ENCODE measurements at places on chromosomes 16 and 17.

DNA sequence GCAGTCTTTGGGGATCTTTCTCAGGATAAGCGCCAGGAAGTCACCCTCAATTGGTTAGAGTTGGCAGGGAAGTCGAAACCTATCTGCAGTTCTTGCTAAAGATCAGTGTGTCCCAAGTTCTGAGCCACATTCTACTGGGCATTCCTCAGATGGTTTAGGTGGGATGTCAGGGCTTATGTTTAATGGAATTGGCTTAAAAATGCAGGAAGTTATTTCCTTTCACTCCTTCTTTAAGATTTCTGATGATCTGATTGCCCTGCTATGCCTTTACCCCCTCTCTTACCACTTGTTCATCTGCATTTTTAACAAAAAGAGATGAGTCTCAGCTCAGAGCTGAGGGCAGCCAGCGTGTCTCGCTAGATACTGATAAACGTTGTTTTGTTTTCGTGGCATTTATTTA lies 30.8 kb downstream of the FOXL1 start:
- DNase-seq = no peak

- peak; percentile 94 for DNase-seq
Observed at GRCh38 chr17:4899341-4900230, at the start of gene C17orf107. TSS of gene C17orf107 (plus strand) at chr17:4899536. CDS start at chr17:4899763, 227 bp downstream.

DNA sequence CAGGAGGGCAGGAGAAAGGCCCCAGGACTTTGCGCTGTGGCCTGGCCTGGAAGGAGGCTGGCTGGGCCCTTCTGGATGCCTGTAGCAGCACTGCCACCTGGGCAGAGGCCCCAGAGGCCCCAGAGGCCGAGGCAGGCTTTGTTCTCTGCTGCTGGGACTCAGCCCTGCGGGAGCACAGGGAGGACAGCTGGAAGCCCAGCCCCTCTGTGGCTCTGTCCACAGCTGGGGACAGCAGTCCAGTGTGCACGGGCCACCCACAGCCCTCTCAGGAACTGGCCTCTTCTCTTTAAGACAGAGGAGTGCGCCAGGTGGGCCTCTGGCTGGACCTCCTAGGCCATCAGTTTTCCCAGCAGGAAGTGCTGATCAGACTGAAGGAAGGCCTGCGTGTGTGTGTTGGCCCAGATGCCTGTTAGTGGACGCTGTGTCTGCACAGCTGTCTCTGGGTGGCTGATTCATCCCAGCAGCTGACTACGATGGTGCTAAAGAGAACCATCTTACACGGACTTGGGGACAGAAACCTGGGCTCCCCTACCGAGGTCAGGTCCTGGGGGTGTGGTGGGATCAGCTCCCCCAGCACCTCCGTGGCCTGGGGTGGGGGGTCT lies 26.9 kb upstream of the ZNF750 start:
- DNase-seq = no peak

DNA sequence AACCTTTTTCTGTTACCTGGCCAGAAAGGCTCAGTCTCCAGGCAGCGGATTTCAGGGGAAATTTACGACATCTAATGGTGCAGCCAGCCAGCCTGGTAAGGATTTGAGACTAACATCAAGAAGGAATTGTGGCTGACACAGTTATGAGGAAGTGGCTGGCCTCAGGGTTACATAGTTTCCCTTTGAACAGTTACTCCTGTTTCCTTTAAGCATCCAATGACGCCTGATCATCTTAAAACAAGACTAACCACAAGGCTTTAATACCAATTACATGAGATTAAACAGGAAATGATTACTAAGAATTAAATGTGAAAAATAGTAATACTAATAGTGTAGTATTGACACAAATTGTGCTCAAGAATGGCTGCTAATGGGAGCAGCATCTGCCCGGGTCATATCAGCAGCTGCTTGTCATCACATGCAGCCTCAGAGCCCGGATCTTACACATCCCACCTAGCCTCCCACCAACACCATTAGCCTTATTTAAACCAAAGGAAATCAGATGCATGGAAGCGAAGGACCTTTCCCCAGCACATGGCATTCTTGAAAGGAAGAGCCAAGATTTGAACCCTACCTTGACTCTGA lies 431.8 kb downstream of the PMP22 start:
- DNase-seq = no peak

DNA sequence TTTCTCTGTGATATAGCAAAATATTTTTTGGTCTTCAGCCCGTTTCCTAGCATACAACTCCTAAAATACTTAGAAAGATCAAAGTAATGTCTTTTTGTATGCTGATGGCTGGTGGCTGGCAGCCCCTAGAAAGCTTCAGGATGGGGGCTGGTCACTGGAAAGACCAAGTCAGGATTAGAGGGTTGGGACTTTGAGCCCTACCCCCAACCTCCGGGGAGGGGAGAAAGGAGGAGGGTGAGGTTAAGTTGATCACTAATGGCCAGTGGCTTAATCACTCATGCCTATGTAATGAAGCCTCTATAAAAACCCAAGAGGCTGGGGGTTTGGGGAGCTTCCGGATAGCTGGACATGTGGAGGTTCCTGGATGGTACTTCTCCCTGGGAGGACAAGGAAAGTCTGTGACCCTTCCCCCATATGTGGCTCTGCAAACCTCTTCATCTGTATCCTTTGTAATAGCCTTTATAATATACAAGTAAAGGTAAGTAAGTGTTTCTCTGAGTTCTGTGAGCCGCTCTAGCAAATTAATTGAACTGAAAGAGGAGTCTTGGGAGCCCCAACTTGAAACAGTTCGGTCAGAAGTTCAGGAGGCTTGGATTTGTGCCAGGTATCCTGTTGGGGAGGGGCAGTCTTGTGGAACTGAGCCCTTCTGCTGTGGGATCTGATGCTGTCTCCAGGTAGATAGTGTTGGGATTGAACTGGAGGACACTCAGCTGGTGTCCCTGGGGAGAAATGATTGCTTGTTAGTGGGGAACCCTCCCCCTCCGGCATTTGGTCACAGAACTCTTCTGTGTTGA lies 3.5 kb downstream of the SLC7A6 start:
- DNase-seq = no peak

GRCh38 chr17:15883617-15884111 lies 61.3 kb upstream of the ADORA2B start:
- no peak for DNase-seq

DNA sequence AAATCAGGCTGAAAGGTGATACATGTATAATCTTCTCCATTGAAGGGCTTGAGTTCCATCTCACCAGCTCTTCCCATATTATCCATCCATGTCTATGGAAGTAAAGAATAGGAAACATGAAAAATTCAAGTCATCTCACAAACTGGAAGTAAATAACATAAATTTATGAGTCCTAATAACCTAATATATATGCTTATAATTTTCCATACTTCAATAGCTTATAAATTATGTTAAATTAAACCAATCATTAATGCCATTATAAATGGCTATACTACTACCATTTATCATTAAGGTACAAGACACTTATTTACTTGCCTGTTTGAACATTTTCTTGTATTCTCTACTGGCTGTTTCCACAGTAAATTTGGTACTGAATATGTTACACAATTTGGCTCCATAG lies 4.8 kb downstream of the TOP2A start:
- DNase-seq = no peak

DNA sequence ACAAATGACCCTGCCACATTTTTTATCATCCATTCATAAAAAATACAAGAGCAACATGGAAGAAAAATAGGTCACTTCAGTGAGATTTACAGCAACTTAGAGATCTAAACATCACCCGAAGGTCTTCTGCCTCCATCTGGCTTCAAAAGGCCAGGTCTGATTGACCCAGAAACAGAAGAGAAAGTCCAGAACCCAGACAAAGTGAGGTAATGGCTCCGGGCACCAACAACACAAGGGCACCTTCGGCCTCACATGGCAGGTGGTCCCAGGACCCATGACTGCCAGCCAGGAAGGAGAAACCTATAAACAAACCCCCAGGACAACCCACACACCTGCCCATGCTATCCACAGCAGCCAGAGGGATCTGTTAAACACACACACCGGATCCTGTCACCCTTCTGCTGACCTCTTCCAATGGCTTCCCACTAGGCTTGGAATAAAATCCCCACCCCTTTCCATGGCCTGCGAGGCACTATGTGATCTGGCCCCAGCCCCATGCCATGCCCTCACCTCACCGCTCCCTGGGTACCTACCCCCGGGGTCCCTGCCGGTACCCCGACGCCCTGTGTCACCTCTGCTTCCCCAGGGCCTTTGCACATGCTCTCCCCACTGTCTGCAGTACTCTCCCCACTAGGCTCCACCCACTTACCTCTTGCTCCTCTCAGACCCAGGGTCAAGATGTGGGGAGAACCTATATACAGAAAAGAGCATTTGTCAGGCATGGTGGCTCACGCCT lies 149.1 kb downstream of the ZNF423 start:
- DNase-seq = no peak

DNA sequence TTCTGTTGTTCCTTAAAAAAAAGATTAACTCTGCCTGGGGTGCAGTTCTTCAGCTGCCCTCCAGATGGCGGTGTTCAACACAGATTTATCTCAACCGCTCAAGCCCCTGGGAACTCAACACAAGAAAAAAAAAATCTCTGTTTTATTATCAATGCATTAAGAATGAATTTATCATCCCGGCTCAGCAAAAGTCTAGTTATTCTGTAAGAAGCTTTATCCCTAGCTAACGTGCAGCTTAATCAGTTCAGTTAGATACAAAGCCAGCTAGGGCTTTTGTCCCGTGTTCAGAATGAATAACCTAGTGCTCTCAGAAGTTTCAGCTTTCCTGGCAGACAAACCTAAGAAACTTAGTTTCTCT lies 475.9 kb upstream of the CCL2 start:
- peak; percentile 44 for DNase-seq

DNA sequence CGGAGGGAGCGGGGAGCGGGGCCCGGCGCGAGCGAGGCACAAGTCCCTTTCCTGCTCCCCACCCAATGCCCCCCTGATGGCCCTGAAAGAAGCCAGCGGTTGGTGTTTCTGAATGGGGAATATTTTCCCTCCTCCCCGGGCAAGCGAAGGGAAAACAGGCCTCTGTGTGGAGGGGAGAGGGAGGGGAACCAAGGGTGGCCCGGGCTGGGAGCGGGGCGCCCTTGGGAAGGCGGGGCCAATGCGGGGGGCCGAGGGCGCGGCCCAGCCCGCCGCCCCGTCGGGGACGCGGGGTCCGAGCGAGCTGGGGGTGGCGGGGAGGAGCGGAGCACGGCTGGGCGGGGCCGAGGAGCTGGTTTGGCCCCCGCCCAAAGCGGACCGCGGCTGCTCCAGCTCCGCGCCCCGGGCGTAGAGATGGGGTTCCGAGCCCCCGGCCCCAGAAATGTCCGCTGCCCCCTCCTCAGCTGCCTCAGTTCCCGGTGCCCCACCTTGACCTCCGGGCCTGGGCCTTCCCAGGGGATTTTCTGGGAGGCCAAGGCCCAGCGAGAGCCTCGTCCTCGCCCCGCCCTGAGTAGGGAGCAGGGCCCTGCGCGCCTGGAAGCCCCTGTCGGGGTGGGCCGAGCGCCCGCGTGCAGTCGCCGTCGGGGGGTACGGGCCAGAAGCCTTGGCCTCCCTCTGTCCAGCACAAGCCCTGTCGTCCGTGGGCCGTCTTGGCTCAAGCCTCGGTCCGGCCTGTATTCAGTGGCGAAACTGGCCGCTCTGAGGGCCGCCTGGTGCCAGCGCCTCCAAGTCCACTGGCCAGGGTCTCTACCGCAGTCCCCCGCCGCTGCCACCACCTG lies 3.9 kb upstream of the HEXIM1 start:
- DNase-seq = no peak

GRCh38 chr16:23148513-23149266 lies 562 bp downstream of the USP31 start:
- peak; percentile 27 for DNase-seq

- DNase-seq = no peak
Observed at GRCh38 chr16:19396555-19397011, 21.1 kb upstream of the TMC5 start.

- DNase-seq = no peak
Observed at GRCh38 chr16:48123104-48123788, 32.5 kb downstream of the ABCC12 start.

DNA sequence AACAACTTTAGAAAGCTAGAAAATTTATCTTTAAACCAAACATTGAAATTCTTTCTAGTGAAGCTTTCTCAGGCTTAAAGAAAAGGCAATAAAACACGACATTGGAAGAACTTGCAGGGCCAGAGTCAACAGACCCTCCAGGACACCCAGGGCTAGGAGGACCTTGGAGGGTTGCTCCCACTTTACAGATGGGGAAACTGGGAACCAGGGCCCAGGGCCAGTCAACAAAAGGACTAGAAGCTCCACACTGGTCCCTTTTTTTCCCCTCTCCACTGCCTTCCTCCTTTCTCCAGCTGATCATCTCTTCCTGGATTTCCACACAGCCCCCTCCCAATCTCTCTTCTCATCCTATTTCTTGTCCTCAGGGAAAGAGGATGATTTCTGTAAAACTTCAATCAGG lies 307.7 kb upstream of the CDH5 start:
- no peak for DNase-seq

- no peak for DNase-seq
Observed at GRCh38 chr16:10150906-10151305, 31.3 kb downstream of the GRIN2A start.

DNA sequence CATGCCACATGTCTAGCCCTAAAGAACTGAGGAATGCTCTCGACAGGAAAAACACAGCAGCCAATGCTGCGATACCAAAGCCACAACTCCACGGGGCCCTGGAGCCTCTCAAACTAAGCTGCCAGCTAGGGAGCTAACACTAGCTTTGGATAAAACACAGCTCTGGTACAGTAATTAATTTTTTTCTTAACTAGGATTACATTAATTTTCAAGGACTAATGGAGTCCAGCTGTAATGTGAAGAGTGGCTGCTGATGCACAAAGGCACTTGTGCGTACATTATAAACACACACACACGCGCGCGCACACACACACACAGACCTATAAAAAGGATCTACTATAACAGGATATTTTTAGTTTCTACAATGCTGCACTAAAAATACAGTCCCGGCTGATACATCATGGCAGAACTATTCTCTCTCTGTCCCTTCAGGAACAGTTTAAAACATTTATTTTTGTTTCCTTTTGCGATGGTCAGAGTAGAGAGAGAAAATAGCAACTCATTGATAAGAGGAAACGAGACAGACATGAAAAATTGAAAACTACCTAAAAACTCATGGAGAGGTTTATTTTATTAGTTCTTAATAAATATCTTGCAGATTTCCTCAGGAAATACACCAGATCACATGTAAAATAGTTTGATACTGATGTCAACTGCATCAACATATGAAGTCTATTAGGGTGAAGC lies 88.5 kb downstream of the SMG6 start:
- DNase-seq = peak; percentile 20

- no peak for DNase-seq
Observed at GRCh38 chr16:22888791-22889190, 74.8 kb downstream of the HS3ST2 start.

- DNase-seq = no peak
Observed at GRCh38 chr17:68954146-68954896, 871 bp downstream of the ABCA8 start.

- no peak for DNase-seq
Observed at GRCh38 chr17:15996322-15996721, 3.2 kb downstream of the ZSWIM7 start.

GRCh38 chr17:35372846-35373533 lies 431 bp downstream of the SLFN11 start:
- DNase-seq = no peak

GRCh38 chr17:17816831-17817551 lies 19.8 kb downstream of the SREBF1 start:
- no peak for DNase-seq
